ENCODE measurements at places on chromosomes 6 and 20.

- H3K4me1 ChIP-seq, result peaks cover 5% of the 10 kb centered on the region
- DNase-seq, result no peak
- peaks cover 4% of the 10 kb centered on the region for H3K27me3 ChIP-seq
- no peak overlapping the region for H3K27ac ChIP-seq
These were observed 596.1 kb downstream of the QKI start for GRCh38 chr6:164010441-164011103.

GRCh38 chr20:63794614-63795013, 36.5 kb downstream of the ZBTB46 start:
- H3K4me1 ChIP-seq, result peaks cover 32% of the 10 kb centered on the region
- peaks cover 50% of the 10 kb centered on the region for H3K36me3 ChIP-seq
- DNase-seq, result no peak

DNA sequence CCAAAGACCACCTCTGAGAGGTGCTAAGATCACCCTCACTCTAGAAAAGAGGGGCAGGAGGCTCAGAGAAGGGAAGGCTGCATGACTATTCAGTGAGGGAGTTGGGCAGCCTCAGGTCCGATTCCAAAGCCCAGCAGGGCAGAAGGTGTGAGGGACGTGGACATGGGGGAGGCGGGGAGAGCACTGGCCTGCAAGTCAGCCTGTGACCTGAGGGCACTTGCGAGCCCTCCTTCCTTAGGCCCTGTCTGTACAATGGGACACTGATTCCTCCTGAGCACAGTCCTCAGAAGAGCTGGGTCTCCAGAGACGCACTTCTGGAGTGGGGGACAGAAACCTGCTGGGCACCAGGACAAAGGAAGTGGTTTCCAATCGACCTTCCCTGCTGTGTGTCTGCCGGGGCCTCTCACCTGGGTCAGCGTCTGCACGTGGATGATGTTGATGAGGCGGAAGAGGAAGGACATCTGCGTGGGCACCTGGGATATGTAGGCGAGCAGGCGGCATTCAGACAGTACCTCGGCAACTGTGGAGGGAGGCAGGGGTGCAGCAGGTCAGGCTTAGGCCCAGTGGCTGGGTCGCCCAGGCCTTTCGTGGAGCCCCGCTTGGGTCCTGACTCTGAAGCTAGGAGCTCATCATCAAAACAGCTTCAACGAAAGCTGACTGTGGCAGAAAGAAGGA, 48.5 kb downstream of the MYH7B start:
- peaks cover 35% of the 10 kb centered on the region for H3K36me3 ChIP-seq
- no peak for DNase-seq
- H3K4me3 ChIP-seq, result no peak overlapping the region
- no peaks in the 10 kb centered on the region for H3K27me3 ChIP-seq

GRCh38 chr6:79941489-79942151, 5.7 kb downstream of the ELOVL4 start:
- H3K4me3 ChIP-seq, result no peak overlapping the region
- DNase-seq, result no peak
- H3K36me3 ChIP-seq, result no peaks in the 10 kb centered on the region
- no peaks in the 10 kb centered on the region for H3K27me3 ChIP-seq

- H3K4me3 ChIP-seq, result peak overlapping the region; percentile 96
- H3K36me3 ChIP-seq, result peaks cover 5% of the 10 kb centered on the region
- peaks cover 65% of the 10 kb centered on the region for H3K4me1 ChIP-seq
- DNase-seq, result peak; percentile 68
- H3K27ac ChIP-seq, result peak overlapping the region; percentile 91
These were observed 1.0 kb downstream of the AFDN start for GRCh38 chr6:167827583-167828324.

- H3K27me3 ChIP-seq, result no peaks in the 10 kb centered on the region
- H3K4me3 ChIP-seq, result no peak overlapping the region
- no peak overlapping the region for H3K27ac ChIP-seq
- peaks cover 5% of the 10 kb centered on the region for H3K36me3 ChIP-seq
- peaks cover 4% of the 10 kb centered on the region for H3K4me1 ChIP-seq
These were observed 606.0 kb downstream of the HDGFL1 start for GRCh38 chr6:23175391-23175790.

DNA sequence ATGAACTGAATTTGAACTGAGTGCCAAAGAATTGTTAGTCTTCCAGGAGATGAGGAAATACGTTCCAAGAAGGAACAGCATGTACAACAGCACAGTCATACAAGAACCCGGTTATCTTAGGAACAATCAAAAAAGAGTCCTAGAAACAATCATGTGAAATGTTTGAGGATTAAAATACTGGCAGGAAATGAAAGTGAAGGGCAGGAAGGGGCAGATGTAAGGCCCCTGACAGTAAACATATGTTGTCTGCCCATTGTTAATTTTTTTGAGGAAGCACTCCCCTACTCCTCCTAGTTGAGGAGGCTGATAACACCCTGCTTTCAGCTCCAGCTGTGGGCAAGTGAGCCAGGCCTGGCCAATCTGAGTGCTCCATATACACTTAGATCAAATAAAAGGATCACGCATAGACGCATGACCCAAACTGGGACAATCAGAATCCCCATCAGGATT, 220.9 kb downstream of the HACE1 start:
- H3K4me3 ChIP-seq, result no peak overlapping the region
- no peak overlapping the region for H3K27ac ChIP-seq
- no peaks in the 10 kb centered on the region for H3K36me3 ChIP-seq
- DNase-seq, result no peak
- H3K4me1 ChIP-seq, result no peaks in the 10 kb centered on the region

DNA sequence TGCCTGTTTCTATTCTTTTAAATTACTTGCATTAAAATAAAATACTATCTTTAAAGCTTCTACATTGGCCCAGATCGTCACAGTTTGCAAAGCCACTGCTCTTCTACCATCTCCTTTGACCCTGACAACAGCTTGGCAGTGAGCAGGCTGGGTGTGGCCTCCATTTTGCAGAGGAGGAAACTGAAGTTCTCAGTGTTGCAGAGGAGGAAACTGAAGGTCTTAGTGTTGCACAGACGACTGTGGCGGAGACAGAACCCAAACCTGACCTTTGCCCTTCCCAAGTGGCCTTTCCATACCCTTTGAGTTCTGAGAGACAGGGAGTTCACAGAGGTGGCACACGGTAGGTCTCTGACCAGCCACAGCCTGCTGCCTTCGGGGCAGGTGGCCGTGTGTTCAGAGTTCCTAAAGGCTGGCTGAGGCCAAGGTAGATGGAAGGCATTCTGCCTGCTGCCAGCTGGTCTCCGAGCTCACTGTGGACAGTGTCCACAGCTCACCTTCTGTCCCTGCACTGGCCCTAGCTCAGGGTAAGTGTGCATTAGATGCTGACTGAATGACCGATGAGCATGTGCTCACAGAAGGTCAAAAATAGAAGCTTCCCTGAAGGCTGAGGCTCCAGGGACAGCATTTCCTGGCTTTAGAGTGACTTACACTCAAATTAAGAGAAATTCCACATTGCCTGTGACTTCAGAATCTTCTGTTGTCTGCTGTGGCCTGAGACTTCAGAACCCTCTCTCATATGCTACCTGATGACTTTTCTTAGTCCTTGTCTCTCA, 113.5 kb upstream of the SLC24A3 start:
- H3K4me3 ChIP-seq, result no peak overlapping the region
- H3K27me3 ChIP-seq, result peaks cover 3% of the 10 kb centered on the region
- no peak for DNase-seq
- H3K4me1 ChIP-seq, result no peaks in the 10 kb centered on the region
- H3K36me3 ChIP-seq, result no peaks in the 10 kb centered on the region
- H3K27ac ChIP-seq, result peak overlapping the region; percentile 61

DNA sequence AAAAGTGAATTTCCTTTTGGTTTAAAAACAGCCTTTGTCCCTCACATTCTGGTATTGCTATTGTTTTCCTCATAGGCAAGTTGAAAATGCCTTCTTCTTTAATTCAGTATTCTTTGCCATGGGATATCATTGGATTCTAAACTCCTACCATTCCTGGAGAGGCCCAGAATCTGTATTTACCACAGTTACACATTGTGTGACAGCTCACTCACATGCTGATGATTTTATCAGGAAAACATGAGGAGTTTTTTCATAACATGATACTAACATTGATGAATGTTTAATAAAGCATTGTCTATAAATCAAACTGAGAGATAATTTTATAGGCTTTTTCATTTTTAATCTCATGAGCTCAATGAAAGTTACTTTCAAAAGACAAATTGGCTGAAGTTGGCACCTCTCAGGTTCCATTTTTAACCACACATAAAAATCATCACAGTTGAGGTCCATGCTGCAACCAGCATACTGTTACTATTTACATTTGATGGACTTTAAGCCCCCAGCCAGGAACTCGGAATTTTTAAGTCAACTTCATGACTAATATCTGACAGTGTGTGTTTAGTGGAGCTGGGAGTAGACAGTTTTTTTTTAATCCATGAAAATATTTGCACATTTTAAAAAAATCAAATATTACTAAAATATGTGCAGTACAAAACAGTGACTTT, 82.8 kb downstream of the FAM83B start:
- DNase-seq, result no peak
- H3K27me3 ChIP-seq, result no peaks in the 10 kb centered on the region
- peaks cover 9% of the 10 kb centered on the region for H3K36me3 ChIP-seq
- peaks cover 5% of the 10 kb centered on the region for H3K4me1 ChIP-seq

GRCh38 chr6:33212857-33213165, 4.5 kb downstream of the RING1 start:
- peaks cover 66% of the 10 kb centered on the region for H3K27me3 ChIP-seq
- H3K4me1 ChIP-seq, result peaks cover 72% of the 10 kb centered on the region
- H3K36me3 ChIP-seq, result peaks cover 22% of the 10 kb centered on the region
- no peak overlapping the region for H3K27ac ChIP-seq

DNA sequence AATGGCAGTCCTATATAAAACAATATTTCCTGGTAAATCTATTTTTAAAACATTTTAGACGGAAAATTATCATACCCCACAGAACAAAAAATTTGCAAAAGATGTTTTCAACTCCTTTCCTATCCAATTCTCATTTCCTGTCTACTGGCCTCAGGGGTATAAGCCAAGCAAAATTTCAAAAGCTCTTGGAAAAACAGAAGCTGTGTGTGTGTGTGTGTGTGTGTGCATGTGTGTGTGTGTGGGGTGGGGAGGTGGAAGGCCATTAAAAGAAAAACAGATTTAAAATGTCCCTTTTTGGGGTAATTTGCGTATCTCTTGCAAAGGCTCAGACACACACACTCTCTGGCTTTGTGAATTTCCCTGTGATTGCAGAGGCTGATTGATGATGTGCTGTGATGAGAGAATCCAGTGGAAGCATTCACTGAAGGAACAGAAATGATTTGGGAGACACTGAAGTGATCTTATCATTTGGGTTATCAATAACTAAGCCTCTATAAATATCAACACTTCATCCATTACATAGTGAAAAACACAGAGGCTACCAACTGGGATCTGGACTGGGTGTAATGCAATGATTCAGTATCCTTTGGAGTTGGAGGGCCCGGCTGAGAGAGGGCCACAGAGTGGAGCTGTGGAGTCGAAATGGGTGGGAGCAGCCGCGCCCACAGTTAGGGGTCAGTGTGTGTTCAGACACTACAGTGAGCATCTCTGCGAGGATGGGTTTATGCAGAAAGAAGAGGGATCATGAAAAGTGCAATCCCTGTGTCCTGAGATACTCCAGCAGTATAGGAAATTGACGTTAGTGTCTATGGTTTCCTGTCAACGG, 106.8 kb upstream of the PREP start:
- H3K4me3 ChIP-seq, result no peak overlapping the region
- H3K27me3 ChIP-seq, result no peaks in the 10 kb centered on the region
- H3K36me3 ChIP-seq, result no peaks in the 10 kb centered on the region
- peak overlapping the region; percentile 19 for H3K27ac ChIP-seq
- peak; percentile 48 for DNase-seq

DNA sequence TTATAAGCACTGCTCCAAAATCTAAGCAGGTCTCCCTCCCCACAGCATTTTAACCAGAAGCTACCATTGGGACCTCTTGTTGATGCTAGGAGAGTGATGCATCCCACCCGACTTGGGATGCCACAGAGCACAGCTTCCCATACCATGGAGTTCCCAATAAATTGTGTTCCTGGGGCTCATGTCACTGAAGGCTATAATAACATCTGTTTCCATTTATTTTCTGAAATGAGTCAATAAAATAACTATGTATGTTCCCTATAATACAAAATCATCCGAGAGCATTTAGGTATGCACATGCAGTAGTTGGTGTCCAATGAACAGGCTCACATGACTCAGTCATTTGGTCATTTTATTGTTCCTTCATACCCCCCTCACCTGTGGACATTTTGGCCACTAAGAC, 204.2 kb downstream of the TBC1D7 start:
- no peak overlapping the region for H3K27ac ChIP-seq
- H3K27me3 ChIP-seq, result peaks cover 27% of the 10 kb centered on the region
- H3K36me3 ChIP-seq, result no peaks in the 10 kb centered on the region
- H3K4me1 ChIP-seq, result peaks cover 29% of the 10 kb centered on the region
- H3K4me3 ChIP-seq, result no peak overlapping the region

- H3K27me3 ChIP-seq, result peaks cover 36% of the 10 kb centered on the region
- H3K4me3 ChIP-seq, result peak overlapping the region; percentile 16
- H3K36me3 ChIP-seq, result no peaks in the 10 kb centered on the region
- H3K4me1 ChIP-seq, result peaks cover 51% of the 10 kb centered on the region
These were observed 54.2 kb upstream of the FRMD1 start for GRCh38 chr6:168133168-168133561.

DNA sequence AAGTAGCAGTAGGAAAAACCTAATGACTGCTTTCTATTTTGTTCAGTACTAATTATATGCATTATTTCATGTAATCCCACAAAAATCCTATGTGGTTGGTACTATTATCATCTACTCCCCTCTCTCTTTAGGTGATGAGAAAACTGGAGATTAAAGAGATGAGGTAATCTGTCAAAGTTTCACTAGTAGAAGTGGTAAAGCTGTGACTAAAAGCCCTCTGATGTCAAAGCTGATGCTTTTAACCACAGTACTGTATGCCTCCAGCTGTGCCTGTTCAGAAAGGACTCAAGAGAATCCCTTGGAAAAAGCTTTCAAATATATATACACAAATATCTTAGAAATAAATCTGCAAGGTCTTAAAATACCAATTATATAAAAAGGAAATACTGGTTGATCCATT, 38.0 kb downstream of the PHIP start:
- H3K4me1 ChIP-seq, result no peaks in the 10 kb centered on the region
- no peak for DNase-seq
- H3K27ac ChIP-seq, result no peak overlapping the region

DNA sequence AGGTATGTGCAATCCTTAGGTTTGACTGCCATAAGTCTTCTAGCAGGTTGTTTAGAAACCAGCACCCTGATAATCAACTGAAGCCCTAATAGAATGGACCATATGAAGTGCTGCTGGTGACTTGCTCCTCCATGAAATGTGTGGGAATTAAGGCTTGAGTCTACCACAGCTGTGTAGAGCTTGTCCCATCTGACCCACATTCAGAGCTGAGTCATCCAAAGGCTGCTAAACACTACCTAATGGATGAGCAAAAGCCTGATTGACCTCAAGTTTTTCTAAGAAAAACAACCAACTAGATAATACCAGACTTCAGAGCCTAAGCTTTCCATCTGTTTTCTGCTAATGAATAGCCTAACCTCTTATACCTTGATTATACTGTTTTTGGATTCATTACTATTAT, 120.3 kb upstream of the MOCS1 start:
- no peaks in the 10 kb centered on the region for H3K36me3 ChIP-seq
- no peak overlapping the region for H3K4me3 ChIP-seq
- no peak overlapping the region for H3K27ac ChIP-seq
- DNase-seq, result no peak
- peaks cover 4% of the 10 kb centered on the region for H3K27me3 ChIP-seq

Data from nephron progenitor cell (in vitro differentiated cells).